Stimulated activated CD4-positive, alpha-beta T cell treated with anti-CD3 and anti-CD28 coated beads, TNF-alpha, amount 100 ng/mL, for 1 hour (primary cell): ENCODE measurements at places on chromosomes 6 and 20.

DNA sequence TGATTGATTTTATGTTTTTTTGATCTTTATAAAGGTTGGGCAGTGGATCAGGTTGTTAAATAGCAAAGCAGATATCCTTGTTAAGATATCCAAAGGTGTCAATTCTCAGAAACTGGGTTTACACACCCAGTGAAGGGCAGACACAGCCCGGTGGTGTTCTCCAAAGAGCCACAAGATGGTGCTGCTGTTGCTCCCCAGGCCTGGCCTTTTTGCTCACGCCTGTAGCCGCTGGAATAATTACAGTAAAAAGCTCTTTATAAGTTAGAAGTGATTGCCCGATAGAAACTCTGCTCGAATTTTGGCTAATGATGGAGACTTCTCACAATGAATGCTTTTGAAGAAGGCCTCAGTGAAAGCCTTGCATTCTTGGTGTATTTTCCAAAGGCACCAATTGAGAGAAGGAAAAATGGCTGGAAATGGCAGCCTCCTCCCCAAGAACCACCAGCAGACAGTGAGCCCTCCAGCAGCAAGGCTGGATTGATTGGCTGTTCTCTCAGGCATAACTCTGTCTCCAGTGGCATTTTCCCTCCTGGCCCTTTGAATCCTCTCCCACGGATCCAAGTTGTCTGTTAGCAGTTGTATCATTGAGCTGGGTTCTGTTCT, 120.5 kb upstream of the CHD6 start:
- no peak for DNase-seq

DNA sequence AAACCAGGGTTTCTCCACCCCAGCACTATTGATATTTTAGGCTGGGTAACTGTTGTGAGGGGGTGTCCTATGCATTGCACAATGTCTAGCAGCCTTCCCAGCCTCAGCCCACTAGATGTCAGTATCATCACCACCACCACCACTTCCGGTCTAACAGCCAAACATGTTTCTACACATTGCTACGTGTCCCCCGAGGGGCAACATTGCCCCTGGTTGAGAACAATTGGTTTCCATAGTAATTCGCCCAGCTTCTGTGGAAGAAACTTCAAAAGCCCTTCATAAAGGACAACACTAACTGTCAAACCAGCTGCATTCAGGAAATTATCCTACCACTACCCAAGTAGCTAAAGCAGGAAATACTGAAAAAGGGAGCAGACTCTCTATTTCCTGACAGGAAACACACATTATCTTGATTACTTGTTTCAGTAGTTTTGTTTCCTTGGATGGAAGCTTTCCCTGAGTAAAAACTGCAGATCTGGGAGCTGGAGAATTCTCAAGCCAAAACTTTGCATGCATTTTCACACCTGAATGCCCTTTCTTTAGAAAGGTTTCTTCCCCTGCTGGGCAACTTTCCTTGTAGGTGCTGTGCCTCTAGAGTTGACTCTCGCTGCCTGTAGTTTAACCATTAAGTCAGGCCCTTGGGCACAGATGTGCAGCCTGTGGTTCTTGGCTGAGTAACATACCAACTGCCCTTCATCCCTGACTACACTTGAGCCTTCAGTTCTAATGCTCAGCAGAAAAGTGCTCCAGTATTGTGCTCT, 23.6 kb downstream of the PKHD1 start:
- DNase-seq = peak; percentile 9

- DNase-seq = no peak
Observed at GRCh38 chr20:18443886-18444285, 22.9 kb downstream of the DZANK1 start.

DNA sequence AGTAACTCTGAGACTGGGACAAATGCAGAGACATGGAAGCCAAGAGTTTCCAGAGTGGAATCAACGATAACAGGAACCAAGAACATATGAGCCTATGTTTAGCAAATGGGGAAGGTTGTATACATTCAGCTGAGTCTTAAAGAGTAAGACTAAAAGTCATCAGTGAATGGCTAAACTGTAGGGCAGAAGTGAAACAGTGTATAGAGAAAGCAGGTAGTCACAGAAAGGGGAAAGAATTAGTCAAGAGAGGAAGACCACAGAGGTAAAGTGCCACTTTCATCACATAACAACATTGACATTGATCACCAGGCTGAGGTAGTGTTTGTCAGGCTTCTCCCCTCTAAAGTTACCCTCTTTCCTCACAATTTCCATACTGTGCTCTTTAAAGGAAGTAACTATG, 306.5 kb upstream of the SPTLC3 start:
- DNase-seq = no peak

GRCh38 chr6:36853325-36853724, 14.1 kb upstream of the CPNE5 start:
- no peak for DNase-seq
